ENCODE measurements at places on chromosomes 16 and 17. TPM values are rescaled to one million over a fixed set of nuclear protein-coding genes. Genes with fewer than 3 reads are reported as not detected.

GRCh38 chr17:70624211-70624610 is 454.9 kb downstream of the KCNJ2 start:
- DNase-seq, result no peak

- no peak for DNase-seq
These were observed 10.2 kb upstream of the MPP2 start for GRCh38 chr17:43917348-43918025.

DNA sequence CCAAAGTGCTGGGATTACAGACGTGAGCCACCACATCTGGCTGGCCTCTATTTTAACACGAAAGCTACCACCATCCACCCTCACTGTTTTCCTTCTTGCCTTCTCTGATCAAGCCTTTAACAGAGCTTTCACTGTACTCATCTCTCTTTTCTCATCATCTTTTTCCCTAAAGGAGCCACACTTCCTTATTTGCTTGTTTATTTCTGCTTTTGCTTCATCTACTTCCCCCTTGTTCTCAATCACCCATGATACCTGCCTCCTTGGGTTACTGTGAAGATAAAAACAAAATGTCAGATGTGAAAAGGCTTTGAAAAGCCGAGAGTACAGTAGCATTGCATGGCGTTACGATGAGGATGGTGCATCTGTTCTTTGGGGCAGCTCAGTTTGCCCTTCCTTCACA is 79.9 kb downstream of the ZNF18 start:
- no peak for DNase-seq

CSH1 gene
- not detected for polyA plus RNA-seq

ADAD2 gene
- polyA plus RNA-seq, result not detected

- DNase-seq, result no peak
These were observed 14.0 kb downstream of the CARD14 start for GRCh38 chr17:80183581-80184422.

DNA sequence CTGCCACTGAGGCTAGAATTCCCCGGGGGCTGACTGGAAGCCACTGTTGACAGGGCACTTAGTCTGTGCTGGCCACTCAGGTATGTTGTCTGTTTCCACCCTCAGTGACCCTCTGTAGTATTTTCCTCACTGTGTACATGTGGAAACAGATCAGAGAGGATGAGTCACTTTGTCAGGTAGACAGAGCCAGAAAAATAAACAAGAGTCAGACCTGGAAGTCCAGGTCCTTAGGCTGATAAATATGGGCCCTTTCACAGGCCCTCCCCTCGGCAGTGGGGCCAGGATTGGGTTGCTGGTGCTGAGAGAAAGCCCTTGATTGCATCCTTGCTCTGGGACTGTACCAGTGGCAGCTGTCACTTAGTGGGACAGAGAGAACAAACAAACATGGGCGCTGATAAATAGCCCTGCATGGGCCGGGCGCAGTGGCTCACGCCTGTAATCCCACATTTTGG is 21.3 kb downstream of the PGS1 start:
- DNase-seq, result no peak

- DNase-seq, result no peak
These were observed 4.8 kb downstream of the IL4R start for GRCh38 chr16:27318392-27319256.

GAS2L2 gene
- polyA plus RNA-seq, result not detected

DNA sequence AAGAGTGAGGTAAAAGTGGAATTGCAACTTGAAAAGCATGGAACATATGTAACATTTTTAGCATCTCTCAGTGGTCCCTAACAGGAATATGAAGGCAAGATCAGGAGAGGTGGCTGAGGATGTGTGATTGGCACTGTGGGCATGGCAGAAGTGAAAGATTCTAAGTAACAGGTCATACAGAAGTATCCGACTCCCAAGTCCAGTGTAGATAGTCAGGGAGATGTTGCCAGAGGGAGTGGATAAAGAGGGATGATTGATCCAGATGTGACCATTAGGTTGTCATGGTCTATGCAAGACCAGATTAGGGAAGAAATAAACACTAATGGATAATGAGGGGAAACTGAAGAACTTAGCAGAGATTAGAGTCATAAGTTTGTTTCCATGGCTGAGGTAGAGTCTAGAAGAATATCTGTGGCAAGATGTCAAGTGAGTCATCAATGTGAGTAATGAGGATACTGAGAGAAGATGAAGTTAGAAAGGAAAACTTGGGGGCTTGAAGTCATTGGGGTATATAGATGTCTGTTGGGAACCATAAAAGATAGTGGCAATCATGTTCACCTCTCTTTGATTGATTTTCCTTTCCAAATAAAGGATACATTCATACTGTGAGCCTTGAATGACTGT is 23.9 kb upstream of the CAPNS2 start:
- no peak for DNase-seq

HSF4 gene
- polyA plus RNA-seq, result 0.82 TPM

DNA sequence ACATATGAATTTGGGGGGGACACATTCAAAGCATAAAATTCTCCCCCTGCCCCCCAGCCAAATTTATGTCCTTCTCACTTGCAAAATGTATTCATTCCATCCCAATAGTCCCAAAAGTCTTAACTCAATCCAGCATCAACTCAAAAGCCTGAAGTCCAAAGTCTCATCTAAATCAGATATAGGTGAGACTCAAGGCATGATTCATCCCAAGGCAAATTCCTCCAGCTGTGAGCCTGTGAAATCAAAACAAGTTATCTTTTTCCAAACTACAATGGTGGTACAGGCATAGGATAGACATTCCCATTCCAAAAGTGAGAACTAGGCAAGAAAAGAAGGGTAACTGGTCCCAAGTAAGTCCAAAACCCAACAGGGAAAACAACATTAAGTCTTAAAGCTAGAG is 5.9 kb upstream of the GOSR2 start:
- DNase-seq, result no peak

GRCh38 chr17:15239491-15239890 is 25.6 kb downstream of the PMP22 start:
- DNase-seq, result no peak

CFAP97D1 gene
- 0.02 TPM for polyA plus RNA-seq

GRCh38 chr16:64711026-64711425 is 410.8 kb downstream of the CDH11 start:
- no peak for DNase-seq

DNA sequence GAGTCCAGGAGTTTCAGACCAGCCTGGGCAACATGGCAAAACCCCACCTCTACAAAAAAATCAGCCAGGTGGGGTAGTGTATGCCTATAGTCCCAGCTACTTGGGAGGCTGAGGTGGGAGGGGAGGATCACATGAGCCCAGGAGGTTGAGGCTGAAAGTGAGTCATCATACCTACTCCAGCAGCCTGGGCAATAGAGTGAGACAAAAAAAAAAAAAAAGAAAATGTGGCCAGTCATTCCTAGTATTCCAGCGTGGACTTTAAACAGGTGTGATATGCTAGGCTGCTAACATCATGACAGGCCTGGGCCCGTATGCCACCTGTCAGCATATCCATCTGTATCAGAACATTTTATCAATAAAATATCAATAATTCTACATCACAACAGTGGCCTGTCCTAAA is 143.3 kb downstream of the AATF start:
- DNase-seq, result no peak
